ENCODE measurements at places on chromosomes 3 and 15.
A peak's percentile ranks its signal among the peaks of the same experiment; 100 is the strongest.

- H3K4me3 ChIP-seq: no peak overlapping the region
- no peaks in the 10 kb centered on the region for H3K36me3 ChIP-seq
- H3K27ac ChIP-seq: no peak overlapping the region
Observed at GRCh38 chr3:174102866-174103265, 705.3 kb downstream of the NLGN1 start.

- H3K36me3 ChIP-seq: peaks cover 11% of the 10 kb centered on the region
- H3K4me1 ChIP-seq: peaks cover 59% of the 10 kb centered on the region
- DNase-seq: no peak
Observed at GRCh38 chr3:177199206-177199760, 2.0 kb upstream of the TBL1XR1 start.

DNA sequence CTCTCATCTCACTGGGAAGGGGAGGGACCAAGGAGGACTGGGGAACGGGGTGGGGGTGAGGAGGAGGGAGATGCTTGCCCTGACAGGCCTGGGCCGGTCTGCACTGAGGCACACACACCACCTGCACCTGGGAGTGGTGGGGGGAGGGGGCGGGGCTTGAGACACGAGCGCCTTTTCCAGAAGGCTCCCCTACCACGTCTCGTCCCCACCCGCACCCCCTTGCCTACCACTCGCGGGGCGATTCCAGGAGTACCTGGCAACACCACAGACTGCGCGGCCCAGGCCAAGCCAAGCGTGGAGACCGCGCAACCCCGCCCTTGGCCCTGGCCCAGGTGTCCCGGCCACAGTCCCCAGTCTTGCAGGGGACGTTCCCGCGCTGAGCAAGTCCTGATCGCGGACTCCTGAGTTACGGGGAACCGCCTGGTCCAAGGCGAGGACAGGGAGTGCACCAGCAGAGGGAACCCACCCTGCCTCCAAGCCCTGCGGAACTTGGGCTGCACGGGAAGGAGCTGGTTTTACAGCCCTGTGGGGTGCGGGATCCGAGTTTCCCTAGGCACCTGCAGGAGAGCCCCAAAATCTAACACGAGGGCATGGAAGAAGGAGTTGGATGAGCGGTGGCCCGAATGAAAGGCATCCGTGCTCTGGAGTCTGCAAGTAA lies 68.1 kb upstream of the SH3GL3 start:
- H3K27me3 ChIP-seq: peaks cover 31% of the 10 kb centered on the region
- no peak overlapping the region for H3K4me3 ChIP-seq
- H3K4me1 ChIP-seq: peaks cover 8% of the 10 kb centered on the region
- DNase-seq: no peak
- no peak overlapping the region for H3K27ac ChIP-seq
- H3K36me3 ChIP-seq: no peaks in the 10 kb centered on the region

- no peaks in the 10 kb centered on the region for H3K4me1 ChIP-seq
- no peak overlapping the region for H3K4me3 ChIP-seq
- H3K36me3 ChIP-seq: no peaks in the 10 kb centered on the region
- no peak for DNase-seq
- H3K27me3 ChIP-seq: peaks cover 19% of the 10 kb centered on the region
- H3K27ac ChIP-seq: no peak overlapping the region
Observed at GRCh38 chr15:66187271-66187670, 66.3 kb downstream of the MEGF11 start.

- no peaks in the 10 kb centered on the region for H3K4me1 ChIP-seq
- no peak overlapping the region for H3K4me3 ChIP-seq
- H3K27me3 ChIP-seq: no peaks in the 10 kb centered on the region
Observed at GRCh38 chr15:92745845-92746271, 90.3 kb upstream of the FAM174B start.

DNA sequence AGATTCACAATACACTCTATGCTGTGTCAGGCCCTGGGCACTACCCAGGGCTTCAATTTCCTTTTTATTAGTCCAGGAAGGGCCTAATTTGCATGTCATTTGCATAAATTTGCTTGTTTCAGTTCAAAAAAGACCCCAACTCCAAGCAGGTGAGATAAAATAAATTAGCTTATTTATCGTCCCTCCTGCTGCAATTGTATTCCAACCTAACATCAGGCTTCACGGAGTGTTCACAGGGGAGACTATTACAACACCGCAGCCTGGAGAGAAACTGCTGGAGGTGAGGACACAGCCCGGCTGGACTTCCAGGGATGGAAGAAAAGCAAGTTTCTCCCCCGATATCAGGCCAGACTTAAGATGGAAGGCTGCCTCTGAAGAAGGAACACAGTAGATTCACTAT lies 62.8 kb downstream of the MEGF11 start:
- no peaks in the 10 kb centered on the region for H3K4me1 ChIP-seq
- H3K27me3 ChIP-seq: peaks cover 14% of the 10 kb centered on the region
- no peak for DNase-seq
- no peaks in the 10 kb centered on the region for H3K36me3 ChIP-seq

GRCh38 chr15:48859426-48859825 lies 18.5 kb upstream of the EID1 start:
- peaks cover 7% of the 10 kb centered on the region for H3K36me3 ChIP-seq
- H3K27ac ChIP-seq: no peak overlapping the region
- no peak overlapping the region for H3K4me3 ChIP-seq
- peaks cover 12% of the 10 kb centered on the region for H3K27me3 ChIP-seq

DNA sequence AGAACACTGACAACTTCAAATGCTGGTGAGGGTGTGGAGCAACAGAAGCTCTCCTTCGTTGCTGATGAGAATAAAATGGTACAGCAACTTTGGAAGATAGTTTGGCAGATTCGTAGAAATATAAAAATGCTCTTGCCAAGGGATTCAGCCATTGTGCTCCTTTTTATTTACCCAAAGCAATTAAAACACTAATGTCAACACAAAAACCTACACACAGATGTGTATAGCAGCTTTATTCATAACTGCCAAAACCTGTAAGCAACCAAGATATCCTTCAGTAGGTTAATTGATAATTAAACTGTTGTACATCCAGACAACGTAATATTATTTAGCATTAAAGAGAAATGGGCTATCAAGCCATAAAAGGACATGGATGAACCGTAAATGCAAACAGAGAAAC lies 37.8 kb upstream of the LSAMP start:
- no peaks in the 10 kb centered on the region for H3K4me1 ChIP-seq
- H3K27me3 ChIP-seq: no peaks in the 10 kb centered on the region
- no peak overlapping the region for H3K27ac ChIP-seq
- H3K4me3 ChIP-seq: no peak overlapping the region
- no peaks in the 10 kb centered on the region for H3K36me3 ChIP-seq

GRCh38 chr15:36331531-36332275 lies 247.7 kb upstream of the CDIN1 start:
- no peak overlapping the region for H3K27ac ChIP-seq
- no peaks in the 10 kb centered on the region for H3K4me1 ChIP-seq
- no peak for DNase-seq
- H3K36me3 ChIP-seq: no peaks in the 10 kb centered on the region

DNA sequence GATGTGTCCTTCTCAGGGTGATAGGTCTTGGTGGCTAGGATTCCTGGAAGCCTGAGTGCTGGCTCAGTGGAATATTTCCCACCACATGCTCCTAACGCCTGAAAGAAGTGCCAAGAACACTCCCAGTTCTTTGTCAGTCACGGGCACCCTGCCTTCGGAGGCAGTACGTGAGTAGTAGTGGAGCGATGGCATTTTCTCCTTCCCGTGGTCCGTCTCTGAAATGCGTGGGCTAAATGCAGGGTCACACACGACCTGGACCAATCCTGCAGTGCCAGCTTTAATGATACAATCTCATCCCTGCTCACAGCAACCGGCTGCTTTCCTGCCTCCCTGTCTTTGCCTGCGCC lies 14.5 kb downstream of the H1-8 start:
- DNase-seq: no peak
- no peaks in the 10 kb centered on the region for H3K4me1 ChIP-seq
- peaks cover 15% of the 10 kb centered on the region for H3K27me3 ChIP-seq
- H3K4me3 ChIP-seq: no peak overlapping the region

DNA sequence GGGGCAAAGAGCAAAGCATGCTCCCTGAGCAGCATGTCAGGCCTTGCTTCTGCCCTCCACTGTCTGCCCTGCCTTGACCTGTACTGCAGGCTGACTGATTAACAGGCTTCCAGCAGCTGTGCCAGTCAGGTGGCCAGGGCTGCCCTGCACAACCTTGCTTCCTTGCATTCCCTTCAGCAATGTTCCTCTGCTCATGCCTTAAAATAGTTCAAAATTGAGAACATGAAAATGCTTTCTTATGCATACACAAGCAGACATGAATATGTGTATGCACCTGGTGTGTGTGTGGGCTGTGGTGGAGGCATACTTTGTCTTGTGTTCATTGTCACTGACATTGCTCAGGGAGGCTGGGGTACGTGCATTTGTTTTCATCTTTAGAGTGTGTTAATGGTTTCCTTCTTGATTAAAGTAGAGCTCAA lies 1.2 kb upstream of the SLC22A13 start:
- H3K27me3 ChIP-seq: no peaks in the 10 kb centered on the region
- DNase-seq: no peak
- no peak overlapping the region for H3K27ac ChIP-seq
- H3K36me3 ChIP-seq: peaks cover 8% of the 10 kb centered on the region

GRCh38 chr3:40911264-40911663 lies 288.0 kb upstream of the CTNNB1 start:
- H3K4me3 ChIP-seq: no peak overlapping the region
- H3K27me3 ChIP-seq: no peaks in the 10 kb centered on the region
- DNase-seq: no peak
- H3K36me3 ChIP-seq: no peaks in the 10 kb centered on the region
- no peaks in the 10 kb centered on the region for H3K4me1 ChIP-seq

DNA sequence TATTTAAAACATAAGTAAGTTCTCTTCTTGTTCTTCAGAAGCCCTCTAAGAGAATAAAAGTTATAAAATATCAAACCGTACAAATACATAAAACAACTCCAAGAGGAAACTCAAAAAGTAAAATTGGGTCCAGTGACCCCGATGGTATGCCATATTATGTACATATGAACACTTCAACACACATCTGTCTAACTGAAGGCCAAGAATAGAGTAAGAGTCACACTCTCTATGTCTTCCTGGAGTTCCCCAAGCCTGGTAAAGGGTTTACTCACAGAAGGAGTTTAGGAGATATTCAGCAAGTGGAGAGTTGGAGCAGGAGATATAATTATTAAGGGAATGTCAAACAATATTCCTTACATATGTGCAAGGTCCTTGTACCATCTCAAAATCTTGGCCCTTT lies 101.3 kb upstream of the EIF1B start:
- no peak overlapping the region for H3K27ac ChIP-seq
- H3K27me3 ChIP-seq: peaks cover 5% of the 10 kb centered on the region
- H3K4me3 ChIP-seq: no peak overlapping the region
- H3K36me3 ChIP-seq: no peaks in the 10 kb centered on the region
- no peaks in the 10 kb centered on the region for H3K4me1 ChIP-seq
- no peak for DNase-seq

- H3K27ac ChIP-seq: peak overlapping the region; percentile 83
- no peak overlapping the region for H3K4me3 ChIP-seq
- peaks cover 57% of the 10 kb centered on the region for H3K36me3 ChIP-seq
- H3K27me3 ChIP-seq: no peaks in the 10 kb centered on the region
- no peak for DNase-seq
Observed at GRCh38 chr3:4838621-4839022, 140.6 kb upstream of the BHLHE40 start.

- no peak for DNase-seq
- H3K4me1 ChIP-seq: peaks cover 7% of the 10 kb centered on the region
- no peak overlapping the region for H3K4me3 ChIP-seq
Observed at GRCh38 chr15:33064878-33065277, 129.6 kb downstream of the FMN1 start.

DNA sequence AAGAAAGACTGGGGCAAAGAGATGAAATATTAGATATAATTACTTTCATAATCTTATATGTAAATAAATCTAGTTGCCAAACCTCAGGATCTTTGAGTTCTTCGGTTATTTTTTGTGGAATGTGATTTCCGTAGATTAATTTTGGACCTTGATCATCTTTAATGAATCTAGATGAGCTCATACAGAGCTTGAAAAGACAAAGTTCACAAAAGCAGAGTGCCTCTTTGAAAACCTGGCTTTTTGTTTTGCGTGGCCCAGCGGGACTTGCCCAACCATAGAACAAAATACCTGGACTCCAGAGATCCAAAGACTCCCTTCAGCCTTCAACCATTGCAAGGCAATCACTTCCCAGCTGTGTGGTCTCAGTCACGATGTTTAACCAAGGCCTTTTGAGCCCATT lies 54.8 kb upstream of the CHST2 start:
- H3K27me3 ChIP-seq: no peaks in the 10 kb centered on the region
- DNase-seq: no peak
- no peak overlapping the region for H3K27ac ChIP-seq
- H3K4me3 ChIP-seq: no peak overlapping the region
- H3K36me3 ChIP-seq: peaks cover 16% of the 10 kb centered on the region

DNA sequence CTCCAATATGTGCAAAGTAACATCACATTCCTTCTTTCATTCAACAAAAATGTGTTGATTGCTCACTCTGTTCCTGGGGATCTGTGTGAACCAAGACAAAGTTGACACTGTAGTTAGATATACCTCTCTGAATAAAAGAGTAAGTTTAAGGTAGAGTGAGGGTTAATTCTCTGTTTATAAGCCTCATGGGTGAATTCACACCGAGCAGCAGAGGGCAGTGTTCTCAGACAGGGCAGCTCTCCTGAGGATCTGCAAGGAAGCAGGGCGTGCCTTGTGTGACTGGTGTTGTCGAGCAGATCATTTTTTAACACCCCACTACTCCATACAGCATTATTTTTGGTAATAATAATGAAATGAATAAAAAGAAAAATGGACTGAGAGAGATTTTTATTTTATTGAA lies 34.4 kb downstream of the PAQR9 start:
- peak; percentile 22 for DNase-seq
- peaks cover 24% of the 10 kb centered on the region for H3K27me3 ChIP-seq
- H3K4me1 ChIP-seq: no peaks in the 10 kb centered on the region
- H3K36me3 ChIP-seq: no peaks in the 10 kb centered on the region
- no peak overlapping the region for H3K27ac ChIP-seq
- no peak overlapping the region for H3K4me3 ChIP-seq

GRCh38 chr3:133862161-133862560 lies 33.5 kb downstream of the RAB6B start:
- H3K27me3 ChIP-seq: peaks cover 6% of the 10 kb centered on the region
- H3K36me3 ChIP-seq: no peaks in the 10 kb centered on the region
- no peak overlapping the region for H3K27ac ChIP-seq

DNA sequence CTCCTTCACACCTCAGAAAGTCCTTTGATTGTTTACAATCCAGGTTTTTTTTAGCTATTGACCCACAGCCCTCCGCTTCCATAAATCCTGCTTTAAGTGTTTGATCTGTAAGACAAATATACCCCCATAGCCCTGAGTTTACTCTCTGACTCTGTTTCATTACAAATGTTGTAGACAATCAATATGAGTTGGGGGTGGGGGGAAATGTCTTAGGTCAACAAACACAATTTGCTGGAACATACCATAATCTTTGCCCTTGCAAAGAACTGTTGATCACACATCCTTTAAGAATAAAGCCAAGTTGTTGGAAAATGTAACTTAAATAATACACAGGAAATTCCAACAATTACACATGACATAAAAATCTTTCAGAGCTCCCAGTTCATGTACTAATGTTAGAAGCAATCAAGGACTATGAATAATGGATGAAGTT lies 301.8 kb upstream of the SEMA6D start:
- H3K27ac ChIP-seq: no peak overlapping the region
- no peaks in the 10 kb centered on the region for H3K36me3 ChIP-seq
- no peak overlapping the region for H3K4me3 ChIP-seq
- H3K27me3 ChIP-seq: no peaks in the 10 kb centered on the region
- no peaks in the 10 kb centered on the region for H3K4me1 ChIP-seq

GRCh38 chr15:77118882-77119321 lies 48.0 kb upstream of the TSPAN3 start:
- H3K27ac ChIP-seq: no peak overlapping the region
- H3K4me1 ChIP-seq: peaks cover 4% of the 10 kb centered on the region
- peak; percentile 15 for DNase-seq
